Activated naive CD8-positive, alpha-beta T cell treated with anti-CD3 and anti-CD28 coated beads for 36 hours (primary cell): ENCODE measurements at places on chromosomes 5 and 9. TPM values are rescaled to one million over a fixed set of nuclear protein-coding genes. Genes with fewer than 3 reads are reported as not detected.

Gene ADAMTS19
- not detected for total RNA-seq

Gene LCN1
- total RNA-seq, result not detected

DNA sequence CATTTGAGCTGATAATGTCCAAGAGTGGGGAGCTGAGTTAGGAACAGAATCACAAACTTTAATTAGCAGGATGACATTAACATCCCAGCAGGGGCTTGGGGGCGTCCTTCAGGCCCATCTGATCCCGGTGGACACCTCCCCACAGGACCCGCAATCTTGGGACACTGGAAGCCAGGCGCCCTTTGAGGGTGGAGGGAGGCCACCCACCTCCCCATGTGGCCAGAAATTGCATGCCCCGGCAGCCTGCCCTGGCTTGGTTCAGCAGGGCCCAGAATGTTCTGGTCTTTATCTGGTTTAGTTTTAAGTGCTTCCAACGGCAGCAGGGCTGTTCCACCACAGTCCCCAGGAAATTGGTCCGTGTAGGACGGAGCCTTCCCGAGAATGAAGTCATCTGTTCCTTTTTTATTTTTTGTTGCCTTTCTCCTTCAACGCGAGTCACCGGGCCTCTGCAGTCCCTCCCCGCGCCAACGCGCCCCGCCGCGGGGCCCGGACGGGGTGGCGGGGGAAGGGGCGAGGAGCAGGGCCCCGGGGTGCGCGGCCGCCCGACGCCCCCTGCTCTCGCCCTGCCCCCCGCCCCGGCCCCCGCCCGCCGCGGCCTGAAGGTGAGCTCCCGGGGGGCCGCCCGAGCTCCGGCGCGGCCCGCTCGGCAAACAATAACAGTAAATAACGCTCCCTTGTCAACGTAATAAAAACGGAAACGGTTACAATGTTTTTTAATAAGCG lies 207.9 kb downstream of the C9orf50 start:
- no peak for DNase-seq

DNA sequence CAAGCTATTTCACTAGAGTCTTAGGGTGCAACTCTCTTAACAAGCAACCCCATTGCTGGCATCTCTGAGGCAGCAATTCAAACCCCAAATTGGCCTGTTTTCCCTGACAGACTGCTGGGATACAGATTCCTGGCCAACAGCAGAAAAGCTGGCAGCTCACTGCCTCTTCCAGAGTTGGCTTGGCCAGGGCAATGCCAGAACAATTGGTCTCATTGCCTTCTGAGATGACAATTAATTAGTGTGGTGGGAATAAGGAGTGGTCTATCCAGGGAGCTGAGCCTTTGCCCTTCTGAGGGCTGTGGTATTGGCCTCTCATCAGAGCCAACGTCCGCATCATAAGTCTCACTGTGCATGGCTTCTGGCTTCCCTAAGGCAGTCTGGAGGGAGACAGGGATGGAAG lies 183.2 kb downstream of the GNAQ start:
- DNase-seq, result no peak

DNA sequence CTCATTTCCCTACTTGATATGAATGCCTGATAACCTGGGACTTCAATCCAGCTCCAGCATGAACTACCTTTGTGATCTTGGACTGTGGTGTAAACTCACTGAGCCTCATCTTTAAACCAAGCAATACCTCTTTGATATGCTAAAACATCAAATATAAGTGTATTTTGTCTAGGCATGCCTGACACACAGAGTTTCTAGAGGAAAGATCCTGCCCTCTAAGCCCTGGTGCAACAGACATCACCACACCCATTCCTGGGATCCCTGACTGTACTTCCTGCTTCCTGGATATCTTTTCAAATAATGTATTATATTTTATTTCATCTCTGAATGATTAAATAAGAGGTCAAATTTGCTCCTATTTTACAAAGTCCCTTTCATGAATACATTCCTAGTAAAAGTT lies 55.8 kb downstream of the ANXA2R start:
- no peak for DNase-seq
